ENCODE measurements at places on chromosomes 1 and 21.

DNA sequence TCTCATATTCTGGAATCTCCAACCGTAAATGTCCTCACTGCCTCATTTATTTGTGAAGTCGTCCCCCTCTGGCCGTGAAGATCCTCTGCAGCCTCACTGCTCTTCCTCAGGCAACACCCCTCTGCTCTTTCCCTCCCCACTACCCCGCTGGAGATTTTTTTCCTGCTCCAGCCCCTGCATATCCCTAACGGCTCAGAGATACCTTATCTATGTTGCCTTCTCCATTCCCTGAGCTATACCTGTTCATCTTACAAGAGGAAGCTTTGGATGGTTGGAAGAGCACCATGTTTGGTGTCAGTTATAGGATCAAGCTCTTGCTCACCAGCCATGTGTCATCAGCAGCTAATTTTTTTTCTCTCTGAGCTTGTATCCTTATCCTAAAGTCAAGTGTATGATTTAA lies 26.4 kb downstream of the LRRC8B start:
- DNase-seq: no peak

- DNase-seq: no peak
Measured at GRCh38 chr1:67352211-67352610, 44.5 kb downstream of the IL12RB2 start.

GRCh38 chr1:94539496-94539895 lies 2.1 kb downstream of the F3 start:
- DNase-seq: no peak

DNA sequence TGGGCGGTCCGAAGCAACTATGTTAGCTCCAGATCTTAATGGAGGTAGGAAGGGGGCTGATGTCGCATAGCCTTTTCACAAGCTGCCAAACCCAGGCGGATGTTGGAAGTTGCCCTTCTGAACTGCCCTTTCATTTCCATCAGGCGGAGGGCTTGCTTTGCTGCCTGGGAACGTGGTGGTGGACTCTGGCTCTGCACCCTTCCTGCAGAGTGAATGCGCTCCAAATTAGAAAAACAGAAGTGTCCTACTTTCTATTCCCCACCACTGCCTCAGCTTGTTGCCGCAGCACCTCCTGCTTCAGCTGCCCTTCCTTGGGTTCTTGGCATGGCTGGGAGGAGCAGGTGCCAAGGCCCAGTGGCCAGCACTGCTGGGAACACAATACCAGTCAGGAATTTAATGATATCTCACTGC lies 60.6 kb downstream of the AK4 start:
- DNase-seq: no peak

GRCh38 chr1:223363057-223363855 lies 720 bp downstream of the SUSD4 start:
- no peak for DNase-seq

DNA sequence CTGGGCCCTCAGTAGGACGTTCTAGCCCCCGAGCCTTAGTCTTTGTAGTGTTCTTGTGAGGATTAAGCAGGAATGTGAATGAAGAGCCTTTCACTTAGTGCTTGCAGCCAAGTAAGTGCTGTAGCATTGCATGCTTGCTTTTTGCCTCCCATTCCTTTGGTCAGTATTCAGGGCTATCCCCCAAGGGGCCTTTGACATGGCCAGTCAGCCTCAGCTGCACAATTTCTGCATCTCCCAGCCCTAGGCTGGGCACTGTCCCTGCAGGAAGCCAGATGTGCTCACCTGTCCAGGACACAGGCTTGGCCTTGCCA lies 30.5 kb downstream of the SOX13 start:
- no peak for DNase-seq

DNA sequence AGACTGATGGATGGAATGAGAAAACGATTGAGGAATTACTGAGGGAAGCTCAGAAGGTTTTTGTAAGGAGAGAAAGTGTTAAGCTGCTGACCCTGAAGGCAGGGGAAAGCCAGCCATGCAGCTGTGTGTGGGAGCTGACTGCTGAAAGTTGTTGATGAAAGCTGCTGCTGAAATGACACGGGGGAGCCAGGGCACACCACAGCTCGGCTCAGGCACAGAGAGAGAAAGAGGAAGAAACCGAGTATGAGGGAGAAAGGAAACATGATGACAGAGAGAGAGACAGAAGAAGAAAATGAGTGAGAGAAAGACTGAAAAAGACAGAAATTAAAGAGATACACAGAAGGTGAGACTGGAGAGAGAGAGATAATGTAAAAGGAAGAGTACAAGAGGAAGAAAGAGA lies 115.5 kb downstream of the LRRC53 start:
- no peak for DNase-seq

- DNase-seq: no peak
Measured at GRCh38 chr1:1359664-1360468, 1.5 kb upstream of the MXRA8 start.

- no peak for DNase-seq
Measured at GRCh38 chr1:1153874-1154273, 19.8 kb upstream of the TTLL10 start.

DNA sequence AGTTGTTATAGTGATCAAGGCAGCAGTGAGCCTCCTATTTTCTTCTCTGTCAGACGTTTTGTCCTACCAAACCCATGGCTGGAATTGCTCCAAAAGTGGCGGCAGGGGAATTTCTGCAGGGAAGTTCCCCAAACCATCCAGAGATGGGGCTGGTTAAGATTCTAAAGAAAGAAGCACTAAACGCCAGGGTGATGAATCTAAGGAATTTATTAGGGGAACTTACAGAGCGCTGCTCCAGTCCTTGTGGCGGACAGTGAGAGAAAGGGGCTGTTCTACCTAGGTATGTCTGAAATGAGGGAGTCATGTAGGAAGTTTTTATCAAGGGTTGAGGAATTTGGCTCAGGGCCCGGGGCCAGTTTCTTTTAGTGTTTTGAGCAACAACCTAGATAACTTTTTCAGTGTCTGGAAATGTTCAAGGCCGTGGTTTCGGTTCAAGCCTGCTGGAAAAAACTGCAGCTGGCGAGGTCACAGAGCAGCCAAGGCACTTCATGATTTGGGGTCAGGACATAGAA lies 222.4 kb upstream of the B3GALT2 start:
- no peak for DNase-seq

DNA sequence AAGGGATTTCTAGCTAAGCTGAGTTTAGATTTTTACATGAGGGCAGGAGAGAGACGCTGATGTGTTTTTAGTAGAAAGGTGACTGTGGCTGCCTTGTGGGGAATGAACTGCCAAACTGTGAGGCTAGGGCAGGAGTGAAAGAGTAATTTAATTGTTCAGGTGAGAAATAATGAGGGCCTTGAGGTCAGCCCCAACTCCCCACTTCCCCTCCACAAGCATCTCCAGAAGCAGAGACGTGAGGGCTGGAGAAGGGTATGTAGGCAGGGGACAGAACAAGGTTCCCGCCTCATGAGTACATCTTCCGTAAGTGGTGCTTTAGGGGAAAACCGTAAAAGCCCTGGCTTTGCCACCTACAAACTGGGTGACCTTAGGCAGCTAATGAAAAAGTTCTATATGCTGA lies 70.8 kb downstream of the WARS2 start:
- DNase-seq: no peak

GRCh38 chr1:31753707-31754349 lies 10.3 kb downstream of the ADGRB2 start:
- no peak for DNase-seq

DNA sequence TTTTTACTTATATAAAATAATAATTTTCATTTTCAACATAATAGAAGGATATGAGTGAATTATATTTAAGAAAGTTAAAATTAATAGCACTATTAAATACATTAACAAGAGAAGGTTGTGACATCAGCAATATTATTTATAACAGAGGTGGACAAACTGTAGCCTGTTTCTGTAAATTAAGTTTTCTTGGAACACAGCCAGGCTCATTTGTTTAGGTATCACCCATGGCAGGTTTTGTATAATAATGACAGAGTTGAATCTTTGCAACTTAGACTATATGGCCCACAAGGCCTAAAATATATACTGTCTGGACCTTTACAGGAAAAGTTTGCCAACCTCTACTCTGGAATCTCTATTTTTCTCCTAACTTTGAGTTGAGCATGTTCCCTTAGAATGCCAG lies 42.8 kb upstream of the CACYBP start:
- no peak for DNase-seq

DNA sequence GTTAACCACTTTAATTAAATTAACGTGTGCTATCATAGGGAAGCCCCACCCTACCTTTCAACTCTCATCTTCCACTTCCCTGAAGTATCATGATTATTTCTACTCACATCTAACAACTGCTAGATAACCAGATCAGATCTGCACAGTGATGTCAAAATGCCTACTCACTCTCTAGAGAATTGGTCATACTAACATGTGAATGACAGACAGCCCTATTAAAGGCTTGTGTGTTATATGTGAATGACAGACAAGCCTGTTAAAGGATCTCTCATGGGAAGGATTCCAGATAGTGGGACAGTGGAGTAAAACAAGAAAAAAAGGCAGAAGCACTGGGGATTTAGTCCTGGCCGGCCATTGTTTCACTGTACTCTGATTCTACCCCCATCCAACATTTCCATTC lies 12.6 kb downstream of the VTCN1 start:
- DNase-seq: no peak

DNA sequence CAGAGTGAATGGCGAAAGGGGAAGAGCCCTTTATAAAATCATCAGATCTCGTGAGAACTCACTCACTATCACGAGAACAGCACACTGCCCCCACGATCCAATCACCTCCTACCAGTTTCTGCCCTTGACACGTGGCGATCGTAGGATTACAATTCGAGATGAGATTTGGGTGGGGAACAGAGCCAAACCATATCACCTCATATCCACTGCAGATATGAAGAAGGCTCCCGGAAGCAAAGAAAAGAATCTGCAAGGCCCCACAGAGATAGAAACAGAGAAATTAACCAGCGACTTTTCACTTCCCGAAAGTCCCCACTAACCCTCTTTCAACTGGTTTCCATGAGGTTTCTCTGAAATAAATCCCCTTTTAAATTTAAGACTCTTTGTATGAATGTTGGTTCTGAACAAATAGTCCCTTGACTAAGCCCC lies 86.2 kb upstream of the IRF2BP2 start:
- no peak for DNase-seq

DNA sequence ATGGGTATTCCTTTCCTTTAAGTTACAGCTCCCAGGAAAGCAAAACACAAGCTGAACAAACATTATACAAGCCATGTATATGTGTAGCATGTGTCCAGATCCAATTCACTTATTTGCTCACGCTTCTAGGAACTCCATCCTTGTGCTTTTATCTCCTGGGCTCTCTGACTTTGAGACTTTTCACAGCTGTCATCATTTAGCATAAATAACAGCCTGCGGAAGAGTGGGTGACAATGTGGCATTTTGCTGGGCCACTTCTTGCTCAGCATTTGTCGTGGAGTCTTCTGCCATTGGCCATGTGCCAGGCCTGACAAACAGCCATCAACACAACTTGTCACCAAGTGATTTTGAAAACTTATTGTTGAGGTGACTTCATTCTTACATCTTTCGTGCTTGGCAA lies 164.3 kb downstream of the KIF26B start:
- no peak for DNase-seq

DNA sequence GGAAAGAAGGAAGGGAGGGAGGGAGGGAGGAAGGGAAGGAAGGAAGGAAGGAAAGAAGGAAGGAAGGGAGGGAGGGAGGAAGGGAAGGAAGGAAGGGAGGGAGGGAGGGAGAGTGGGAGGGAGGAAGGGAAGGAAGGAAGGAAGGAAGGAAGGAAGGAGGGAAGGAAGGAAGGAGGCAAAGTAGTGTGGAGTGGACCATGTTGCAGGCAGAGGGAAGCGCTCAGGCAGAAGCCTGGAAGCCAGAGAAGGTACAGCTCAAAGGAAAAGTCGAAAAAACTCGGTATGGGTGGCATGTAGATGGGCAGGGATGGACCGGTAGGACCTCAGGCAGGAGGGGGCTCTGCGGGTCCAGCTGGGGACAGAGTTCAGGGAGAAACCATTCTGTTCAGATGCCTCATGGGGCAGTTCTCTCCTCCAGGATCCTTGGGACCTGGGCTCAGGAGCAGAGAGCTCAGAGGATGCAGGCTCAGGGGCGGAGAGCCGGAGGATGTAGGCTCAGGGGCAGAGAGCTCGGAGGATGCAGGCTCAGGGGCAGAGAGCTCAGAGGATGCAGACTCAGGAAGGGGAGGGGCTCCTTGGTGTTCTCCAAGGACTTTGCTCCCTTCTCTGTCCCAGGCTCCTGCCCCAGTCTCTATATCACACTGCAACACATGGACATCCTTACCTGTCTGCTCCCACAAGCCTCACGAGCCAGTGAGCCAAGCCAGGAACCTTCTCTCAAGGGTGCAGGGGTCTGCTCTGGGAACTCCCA lies 13.6 kb upstream of the PADI3 start:
- no peak for DNase-seq

GRCh38 chr1:2974701-2975301 lies 46.5 kb upstream of the ACTRT2 start:
- DNase-seq: no peak

- DNase-seq: no peak
Measured at GRCh38 chr1:59520194-59520593, 223.3 kb downstream of the FGGY start.

DNA sequence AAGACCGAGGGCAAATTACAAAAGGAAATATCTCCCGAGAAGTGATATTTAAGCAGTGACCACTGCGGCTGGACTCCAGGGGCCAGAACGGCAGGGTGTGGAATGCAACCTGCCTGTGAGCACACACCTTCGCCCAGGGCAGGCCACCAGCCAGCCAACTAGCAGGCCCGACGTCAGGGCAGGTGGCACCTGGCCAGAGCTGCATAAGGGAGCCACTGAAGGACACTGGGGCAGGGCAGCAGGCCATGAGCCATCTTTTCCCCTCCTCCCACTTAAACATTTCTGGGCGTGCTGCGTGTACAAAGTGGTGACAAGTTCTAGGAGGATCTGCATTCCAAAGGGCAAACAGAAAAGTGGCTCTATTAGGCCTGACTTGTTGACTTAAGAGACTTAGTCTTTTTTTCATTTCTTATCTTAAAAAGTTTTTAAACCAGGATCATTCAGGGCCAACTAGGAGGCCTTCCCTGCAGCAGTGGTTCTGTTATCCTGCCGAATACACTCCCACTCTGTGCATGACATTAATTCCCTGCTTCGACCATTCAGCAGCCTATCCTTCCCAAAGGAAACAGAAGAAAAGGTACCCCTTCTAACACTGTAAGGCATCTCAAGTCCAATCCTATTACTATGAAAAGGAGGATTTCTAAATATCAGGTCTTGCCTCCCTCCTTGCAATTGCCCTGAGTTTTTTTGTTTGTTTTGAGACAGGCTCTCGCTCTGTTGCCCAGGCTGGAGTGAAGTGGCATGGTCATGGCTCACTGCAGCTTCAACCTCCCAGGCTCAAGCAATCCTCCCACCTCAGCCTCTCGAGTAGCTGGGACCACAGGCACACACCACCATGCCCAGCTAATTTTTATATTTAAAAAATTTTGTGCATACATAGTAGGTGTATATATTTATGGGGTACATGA lies 96.3 kb downstream of the BCAR3 start:
- DNase-seq: no peak
